ENCODE measurements at places on chromosomes 3 and 15.

GRCh38 chr3:165233501-165234195 is 37.5 kb upstream of the SLITRK3 start:
- no peak for DNase-seq

DNA sequence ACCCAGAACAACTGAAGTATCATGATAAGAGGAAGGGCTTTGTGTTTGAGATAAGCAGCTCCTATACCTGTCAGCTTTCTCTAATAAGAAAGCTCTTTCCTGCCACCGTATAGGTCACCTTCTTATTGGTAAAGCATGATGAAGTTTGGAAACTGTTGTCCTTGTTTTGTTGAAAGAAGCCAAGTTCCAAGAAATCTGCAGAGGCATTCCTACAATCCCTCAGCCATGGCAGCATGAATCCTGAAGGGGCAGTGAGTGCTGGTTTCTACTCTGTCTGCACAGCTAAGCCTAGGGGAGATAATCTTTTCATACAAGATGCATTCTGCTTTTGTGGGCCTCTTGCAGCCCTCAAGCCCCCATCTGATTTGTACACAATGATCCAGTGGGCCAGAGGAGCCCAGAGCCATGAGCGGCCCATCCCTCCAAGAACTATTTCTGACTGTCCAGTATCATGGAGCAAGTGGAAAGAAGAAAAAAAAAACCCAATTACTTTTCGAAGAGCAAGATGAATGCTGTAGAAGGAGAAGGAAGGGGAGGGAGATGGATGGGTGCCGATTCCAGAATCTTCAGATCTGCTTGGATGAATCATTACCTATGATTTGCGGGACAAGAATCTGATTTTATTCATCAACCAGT is 1.9 kb upstream of the THBS1 start:
- DNase-seq: no peak

GRCh38 chr15:51024735-51025453 is 69.8 kb downstream of the TNFAIP8L3 start:
- DNase-seq: no peak

GRCh38 chr3:112117841-112118571 is 15.0 kb downstream of the GCSAM start:
- no peak for DNase-seq

DNA sequence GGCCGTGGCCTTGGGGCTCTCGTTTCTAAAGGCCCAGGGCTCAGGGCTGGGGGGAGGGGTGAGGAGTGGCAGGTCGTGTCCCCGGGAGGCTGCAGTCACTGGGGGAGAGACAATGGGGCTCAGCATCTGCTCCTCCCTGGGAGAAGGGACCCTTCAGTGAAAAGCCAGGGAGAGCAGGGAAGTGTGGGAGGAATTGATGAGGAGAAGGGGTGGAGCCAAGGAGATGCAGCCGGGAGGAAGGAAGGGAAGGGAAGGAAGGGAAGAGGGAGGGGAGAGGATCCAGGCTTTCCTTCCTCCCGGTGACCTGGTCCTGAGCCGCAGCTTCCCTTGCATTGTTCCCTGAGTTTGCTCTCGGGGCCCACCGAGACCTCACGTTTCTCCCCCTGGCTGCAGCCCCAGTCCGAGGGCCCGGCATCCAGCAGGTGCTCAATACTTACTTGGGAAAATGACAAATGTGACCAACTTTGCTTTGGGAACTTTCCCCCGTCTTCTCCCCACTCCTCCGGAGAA is 1.4 kb upstream of the ZNF710 start:
- DNase-seq: no peak

DNA sequence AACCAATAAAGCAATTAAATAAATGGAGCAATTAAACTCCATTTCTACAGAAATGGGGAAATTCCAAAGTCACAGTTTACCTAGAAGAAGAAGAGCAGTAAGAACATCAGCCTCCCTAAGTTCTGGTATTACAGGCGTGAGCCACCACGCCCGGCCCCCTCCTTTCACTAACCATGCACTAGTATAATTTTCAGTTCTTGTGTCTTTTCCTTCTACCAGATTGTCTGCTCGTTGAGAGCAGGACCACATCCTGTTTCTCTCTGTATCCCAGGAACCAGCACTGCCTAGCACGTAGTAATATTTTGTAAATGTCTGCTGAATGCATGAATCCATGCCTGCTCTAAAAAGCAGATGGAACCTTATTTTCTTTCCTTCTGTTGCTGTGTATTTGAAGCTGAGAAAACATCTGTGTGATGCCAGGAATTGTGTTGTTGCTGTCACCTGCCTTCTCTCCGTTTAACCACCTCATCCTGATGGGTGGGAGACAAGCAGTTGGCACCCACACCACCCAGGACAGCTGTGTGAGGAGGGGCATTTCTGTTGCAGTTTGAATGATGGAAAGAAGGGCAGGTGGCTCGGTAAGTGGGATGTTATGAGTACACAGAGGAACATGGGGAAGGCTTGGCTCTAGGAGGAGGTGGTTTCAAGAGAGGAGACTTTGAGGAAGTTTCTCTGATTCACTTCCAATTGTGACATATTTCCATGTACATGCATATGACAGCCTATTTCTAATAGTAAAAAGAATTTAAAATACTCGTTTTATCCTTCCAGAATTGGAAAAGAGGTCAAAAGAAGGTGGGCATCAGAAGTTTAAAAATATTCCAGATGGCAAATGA is 30.1 kb downstream of the PXYLP1 start:
- DNase-seq: no peak

DNA sequence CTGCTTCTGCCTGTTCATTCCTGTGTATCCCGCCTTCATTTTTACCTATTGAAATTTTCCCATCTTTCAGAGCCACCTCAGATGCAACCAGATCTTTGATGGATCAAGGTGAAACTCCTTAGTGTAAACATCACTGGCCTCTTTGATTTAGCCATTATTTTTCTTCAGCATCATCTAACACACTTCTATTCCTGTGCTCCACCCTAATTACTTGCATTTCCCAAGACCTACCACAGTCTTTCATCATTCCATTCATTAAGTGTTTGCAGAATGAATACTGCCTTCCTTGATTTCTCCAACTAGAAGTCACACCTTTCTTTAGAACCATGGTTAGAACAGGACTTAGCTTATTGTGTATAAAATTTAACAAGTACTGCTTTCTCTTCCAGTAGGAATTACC is 55.5 kb upstream of the SKIL start:
- no peak for DNase-seq

GRCh38 chr3:52183786-52184445 is 14.0 kb upstream of the ALAS1 start:
- DNase-seq: no peak

DNA sequence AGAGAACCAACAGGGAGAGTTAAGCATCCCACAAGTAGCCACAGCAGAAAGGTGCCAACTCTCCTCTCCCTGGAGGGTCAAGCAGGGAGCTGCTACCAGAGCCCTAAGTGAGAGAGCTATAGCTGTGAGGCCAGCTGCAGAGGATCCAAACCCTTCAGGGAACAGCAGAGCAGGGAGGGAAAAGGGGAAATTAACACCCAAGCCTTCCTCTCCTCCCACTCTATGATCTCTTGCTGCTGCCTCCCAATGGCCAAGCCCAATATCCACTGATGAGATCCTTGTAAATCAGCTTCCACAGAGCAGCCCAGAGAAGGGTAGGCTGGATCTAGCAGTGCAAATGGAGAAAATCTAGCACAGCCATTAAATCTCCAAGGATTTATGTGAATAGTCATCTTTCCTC is 68.2 kb upstream of the THBS1 start:
- DNase-seq: no peak

GRCh38 chr15:99253381-99254090 is 2.3 kb downstream of the LRRC28 start:
- no peak for DNase-seq

DNA sequence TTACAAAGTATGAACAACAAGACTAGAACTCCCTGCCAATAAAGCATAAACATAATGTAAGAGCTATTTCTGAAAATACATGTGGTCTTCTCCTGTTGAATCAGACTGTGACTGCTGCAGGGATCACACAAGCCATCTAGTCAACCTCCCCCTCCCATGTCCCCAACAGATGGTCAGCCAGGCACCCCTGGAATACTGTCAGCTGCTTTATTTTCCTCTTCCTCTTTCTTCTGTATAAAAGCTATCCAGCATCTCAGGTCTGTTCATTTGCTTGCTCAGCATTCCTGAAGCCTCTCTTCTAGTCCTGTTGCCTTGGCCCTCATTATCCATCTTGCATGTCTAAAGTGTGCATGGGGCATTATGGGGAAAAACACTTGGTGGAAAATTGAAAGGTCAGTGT is 6.5 kb upstream of the MINDY4B start:
- no peak for DNase-seq

DNA sequence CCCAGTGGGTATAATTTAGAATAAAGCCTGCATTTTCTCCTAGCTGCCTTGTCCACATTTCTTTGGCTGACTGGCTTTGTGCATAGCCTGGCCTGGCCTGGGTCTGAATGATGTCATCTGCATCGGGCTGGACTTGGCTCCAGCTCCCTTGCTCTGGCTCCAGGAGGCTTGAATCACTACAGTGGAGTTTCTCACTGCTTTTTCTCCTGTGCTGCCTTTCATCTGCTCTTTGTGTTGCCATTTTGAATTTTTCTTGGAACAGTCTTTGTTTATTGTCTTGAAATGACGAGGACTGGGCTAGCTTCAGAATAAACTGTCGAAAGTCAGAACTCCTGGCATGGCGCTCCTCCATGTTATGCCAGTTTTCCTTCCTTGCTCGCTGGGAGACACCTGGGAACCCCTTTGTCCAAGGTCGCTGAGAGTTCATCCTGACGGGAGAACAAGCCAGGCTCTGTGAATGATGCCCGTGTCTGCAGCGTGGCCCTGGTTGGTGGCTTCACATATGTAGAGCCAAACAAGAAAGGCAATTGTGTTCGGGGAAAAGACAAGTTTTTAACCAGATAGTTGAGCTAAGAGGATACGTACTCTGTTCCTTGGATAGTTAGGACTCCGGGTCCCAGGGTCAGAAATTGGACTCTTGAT is 258.9 kb downstream of the PDZRN3 start:
- DNase-seq: peak; percentile 35

DNA sequence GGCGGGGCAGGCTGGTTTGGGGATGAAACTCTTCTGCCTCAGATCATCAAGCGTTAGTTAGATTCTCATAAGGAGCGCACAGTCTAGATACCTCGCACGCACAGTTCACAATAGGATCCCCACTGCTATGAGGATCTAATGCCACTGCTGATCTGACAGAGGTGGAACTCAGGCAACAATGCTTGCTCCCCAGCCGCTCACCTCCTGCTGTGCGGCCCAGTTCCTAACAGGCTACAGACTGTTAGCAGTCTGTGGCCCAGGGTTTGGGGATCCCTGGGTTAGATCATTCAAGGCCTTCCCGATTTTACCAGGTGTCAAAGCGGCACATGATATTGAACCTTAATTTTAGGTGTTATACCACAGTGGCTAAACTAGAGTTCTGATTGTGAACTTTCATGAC is 232.8 kb downstream of the UBE2E2 start:
- DNase-seq: no peak

- no peak for DNase-seq
Measured at GRCh38 chr15:96505014-96505413, 174.5 kb downstream of the NR2F2 start.

DNA sequence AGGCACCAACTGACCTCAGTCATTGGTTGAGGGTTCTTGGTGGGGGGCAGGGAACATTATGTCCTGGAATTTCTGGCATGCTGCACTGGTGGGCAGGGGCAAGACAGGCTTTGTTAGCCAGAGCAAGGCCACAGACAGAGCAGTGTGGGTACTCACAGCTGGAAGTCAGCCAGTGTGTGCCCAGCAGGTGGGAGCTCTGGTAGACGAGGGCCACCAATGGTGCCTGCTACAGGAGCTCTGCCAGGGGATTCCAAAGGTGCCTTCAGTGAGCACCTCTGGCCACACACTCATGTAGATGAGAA is 31.3 kb downstream of the CYP8B1 start:
- DNase-seq: no peak

DNA sequence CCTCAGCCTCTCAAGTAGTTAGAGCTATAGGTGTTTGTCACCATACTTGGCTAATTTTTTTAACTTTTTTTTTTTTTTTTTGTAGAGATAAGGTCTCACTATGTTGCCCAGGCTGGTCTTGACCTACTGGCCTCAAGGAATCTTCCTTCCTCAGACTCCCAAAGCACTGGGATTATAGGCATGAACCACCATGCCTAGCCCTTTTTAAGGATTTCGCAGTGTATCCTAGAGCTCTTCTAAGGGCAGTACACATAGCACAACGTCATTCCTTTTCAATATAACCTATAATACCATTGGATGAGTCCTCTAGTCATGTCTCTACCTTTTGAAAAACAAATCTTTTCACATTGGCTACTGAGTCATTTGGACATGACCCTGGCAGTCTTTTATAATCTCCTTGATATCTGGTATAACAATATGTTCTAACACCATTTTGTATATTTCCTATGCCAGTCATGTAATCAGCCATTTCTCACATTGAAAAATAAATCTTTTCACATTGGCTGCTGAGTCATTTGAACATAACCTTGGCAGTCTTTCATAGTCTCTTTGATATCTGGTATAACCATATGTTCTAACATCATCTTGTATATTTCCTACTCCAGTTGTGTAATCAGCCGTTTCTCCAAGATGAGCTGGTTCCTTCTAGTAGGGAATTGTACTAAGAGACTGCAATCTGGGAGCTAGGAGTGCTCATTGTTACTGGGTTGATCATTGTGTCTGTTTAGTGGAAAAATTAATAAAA is 944.7 kb downstream of the MCTP2 start:
- DNase-seq: no peak

DNA sequence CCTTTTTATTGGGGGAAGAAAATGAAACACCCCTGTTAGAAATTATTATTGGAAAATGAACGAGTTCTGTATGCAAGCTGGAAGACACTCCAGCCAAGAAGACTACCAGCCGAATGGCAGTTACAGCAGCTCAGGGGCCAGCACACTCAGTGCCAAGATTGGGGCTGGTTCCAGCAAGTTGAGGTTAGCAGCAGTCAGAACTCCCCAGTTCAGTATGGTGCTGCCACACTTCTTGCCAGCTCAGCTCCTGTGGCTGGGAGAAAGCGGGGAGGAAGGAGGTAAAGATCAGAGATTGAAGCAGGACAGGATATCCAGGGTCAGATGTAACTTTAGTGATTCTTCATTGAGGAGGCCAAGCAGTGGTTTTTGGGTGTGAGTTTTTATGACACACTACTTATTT is 280.2 kb upstream of the NR2E3 start:
- no peak for DNase-seq

- no peak for DNase-seq
Measured at GRCh38 chr3:42247576-42248027, 18.4 kb downstream of the CCK start.

DNA sequence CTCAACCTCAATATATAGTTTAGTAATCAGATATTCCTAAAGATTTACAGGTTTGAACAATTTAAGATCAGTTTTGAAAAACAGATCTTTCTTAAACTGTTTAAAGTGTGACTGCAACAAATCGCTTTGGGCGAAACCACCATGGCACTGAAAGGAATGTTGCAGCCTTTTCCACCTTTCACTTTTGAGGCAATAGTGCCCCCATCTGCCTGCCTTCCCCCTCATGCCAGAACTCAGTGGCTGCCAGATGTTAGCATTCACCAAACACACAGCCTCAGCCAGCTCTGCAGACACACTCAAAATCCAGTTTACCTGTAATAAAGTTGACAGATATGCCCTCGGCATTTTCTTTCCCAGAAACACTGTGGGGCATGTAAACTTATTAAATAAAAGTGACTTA is 3.3 kb downstream of the LYSMD4 start:
- DNase-seq: no peak

Measured in omental fat pad (tissue), 4 donors.